AG20443 (cell line): ENCODE measurements at places on chromosomes 1 and 21.

- no peak for DNase-seq
These were observed 58.5 kb upstream of the RUNX3 start for GRCh38 chr1:24988558-24988912.

GRCh38 chr1:162704673-162705424 lies 72.6 kb downstream of the DDR2 start:
- no peak for DNase-seq

DNA sequence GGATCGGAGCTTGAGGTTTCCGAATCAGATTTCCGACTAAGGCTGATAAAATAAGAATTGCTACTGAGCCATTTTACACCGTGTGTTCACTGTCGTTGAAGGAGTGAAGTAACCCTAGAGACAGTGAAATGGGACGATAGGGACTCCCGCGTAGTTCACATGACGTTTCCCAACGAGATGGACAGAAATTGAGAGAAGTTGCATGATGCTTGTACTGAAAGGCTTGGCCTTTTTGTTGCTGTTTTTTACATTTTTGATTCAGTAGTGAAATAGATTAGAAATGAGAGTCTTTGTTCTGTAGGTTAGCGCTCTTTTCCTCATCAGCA lies 1.2 kb downstream of the KHDRBS1 start:
- no peak for DNase-seq

DNA sequence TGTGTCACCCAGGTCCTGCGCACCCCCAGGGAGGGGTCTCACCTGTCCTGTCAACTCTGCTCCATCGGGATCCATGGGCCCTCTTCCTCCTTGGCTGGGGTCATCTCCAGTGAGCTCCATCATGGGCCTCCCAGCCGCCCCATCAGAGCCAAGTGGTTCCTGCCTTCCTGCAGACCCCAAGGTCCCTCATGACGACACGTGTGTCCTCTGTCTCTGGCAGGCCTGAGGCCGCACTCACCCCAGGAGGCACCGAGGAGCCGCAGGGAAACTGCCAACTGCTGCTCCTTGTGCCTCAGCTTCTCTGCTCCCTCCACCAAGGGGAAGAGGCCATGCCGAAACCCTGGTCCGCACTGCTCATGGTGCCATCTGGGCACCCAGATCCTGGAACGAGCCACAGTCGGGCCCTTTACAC lies 46.8 kb downstream of the COL18A1 start:
- no peak for DNase-seq

DNA sequence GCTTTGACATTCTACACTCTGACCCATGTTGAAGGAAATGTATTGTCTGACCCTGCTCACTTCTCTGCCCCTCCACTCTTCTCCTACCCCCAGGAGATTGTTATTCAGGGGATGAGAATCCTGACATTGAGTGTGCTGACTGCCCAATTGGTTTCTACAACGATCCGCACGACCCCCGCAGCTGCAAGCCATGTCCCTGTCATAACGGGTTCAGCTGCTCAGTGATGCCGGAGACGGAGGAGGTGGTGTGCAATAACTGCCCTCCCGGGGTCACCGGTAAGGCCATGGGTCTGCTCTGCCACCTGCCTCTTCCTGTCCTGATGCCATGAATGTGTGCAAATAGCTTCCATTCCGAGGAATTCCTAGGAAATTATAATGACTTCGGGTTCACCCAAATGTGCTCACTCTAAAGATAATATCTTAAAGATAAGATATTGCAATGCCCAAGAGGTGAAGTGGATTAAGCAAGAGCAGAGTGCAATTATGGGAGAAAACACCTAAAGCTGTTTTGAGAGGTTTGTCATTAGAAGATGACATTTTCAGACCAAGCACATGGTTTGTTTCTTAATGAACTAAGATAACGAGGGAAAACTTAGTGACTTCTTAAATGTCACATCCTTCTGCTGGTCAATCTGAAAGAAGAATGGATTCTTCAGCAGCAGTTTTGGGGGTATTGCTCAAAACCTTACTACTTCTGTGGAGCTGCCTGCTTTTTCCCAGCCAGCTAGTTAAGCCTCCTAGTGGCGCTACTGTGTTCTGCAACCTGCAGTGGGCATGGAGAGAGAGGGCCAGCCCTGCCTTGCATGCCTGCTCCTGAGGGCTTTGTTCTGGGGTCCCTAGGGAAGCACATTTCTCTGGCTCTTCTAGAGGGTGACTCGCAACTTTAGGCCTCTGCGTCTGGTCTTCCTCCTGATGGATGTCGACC lies 41.6 kb downstream of the LAMC2 start:
- DNase-seq = peak; percentile 72

DNA sequence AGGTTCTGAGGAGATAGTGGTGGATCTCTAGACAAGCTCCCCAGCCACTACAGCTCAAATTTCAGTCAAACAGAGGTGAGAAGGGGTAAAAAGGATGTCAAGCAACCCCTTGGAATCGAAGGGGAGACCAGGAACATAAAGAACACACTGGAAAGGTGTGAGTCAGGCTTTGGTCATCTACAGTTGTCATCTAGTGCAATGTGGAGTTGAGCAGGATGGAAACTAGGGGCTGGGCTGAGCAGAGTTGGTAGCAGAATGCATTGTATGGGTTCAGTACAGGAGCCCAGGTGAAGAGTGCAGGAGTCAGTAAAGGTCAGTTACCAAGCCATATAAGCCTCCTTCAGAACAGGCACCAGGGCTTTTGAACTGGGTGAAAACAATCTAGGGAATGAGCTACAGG lies 52.7 kb upstream of the VAV3 start:
- no peak for DNase-seq

DNA sequence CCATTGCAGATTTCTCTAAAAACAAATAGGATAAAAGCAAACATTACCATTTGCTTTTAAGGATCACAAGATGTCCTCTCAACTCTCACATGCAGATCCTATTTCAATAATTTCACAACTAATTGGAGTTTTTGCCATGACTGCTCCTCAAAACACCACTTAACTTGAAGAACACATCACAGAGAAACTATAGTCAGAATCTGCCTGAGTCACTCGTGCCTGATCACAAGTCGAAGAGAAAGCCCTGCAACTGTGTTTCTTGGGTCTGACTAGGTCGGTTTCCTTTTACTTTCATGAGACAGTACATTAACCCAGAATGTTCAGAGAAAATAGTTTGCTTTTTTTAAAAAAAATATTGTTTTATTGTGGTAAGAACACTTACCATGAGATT lies 46.3 kb upstream of the SMYD2 start:
- DNase-seq = no peak

DNA sequence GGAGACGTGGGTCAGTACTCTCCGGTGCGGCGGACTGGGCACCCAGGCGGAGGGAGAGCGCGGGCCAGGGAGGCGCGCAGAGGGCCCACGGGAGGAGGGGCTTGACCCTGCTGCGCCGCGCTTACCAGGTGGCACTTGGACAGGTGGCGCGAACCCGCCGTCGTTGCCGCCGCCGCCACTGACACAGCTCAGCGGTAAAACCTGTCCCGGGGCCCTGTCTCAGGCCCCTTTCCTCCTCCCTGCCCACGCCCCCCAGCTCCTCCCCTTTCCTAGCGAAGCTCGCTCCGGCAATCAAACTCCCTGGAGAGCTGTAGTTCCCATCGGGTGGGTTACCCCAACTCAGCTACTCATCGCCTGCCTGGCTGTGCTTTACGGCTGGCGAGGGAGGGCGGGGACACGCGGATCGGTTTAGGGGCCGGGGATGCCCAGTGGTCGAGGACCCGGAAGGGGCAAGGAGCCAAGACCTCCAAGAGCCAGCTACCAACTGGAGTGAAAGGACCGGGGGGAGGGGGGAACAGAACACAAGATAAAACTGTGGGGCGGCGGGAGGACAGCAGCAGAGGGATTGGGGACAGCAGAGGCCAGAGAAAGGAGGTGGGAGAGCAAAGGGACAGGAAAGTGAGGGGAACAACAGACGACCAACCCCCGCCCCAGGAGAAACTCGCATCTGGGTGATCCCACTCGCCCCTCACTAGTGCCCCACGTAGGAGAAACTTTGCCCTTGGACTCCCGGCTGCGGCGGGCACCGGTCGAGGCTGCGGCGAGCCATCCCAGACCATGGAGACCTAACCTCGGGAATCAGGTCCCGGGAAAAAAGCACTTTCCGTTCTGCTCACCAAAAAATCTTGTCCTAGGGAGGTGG lies 2.9 kb downstream of the GFI1 start:
- no peak for DNase-seq

DNA sequence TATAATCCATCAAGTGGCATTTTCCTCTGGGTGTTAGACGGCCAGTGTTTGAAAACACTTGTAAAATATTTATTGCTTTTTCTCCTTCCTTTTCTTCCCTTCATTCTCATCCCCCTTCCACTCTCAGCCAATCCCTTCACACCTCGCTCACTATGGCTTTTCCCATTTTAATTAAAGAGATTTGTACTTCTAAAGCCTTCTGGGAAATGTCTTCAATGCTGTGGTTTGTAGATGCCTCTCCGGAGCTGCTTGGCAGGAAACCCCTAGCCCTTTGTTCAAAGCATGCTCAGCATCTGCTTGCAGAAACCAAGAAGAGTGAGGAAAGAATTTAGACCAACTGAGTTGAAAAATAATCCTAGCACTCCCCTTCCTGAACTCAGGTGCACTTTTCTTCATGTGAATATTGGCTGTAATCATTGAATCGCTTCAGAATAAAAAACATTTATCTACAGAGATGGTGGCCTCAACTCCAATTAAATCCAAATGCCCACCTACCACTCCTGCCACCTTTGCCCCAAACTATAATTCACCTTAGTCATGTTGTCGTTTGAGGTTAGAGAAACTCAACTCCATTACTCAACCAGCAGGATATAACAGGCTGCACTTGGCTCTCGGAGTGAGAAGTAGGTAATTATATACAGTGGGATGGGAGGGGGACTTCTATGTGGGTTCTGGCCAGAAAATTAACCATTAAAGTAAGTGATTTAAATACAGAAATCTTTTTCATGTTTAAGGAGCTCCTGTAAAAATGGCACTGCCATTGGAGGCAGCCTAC lies 659.4 kb upstream of the CAMK1G start:
- DNase-seq = peak; percentile 27

- peak; percentile 14 for DNase-seq
These were observed 62.8 kb downstream of the MAGI3 start for GRCh38 chr1:113452921-113453770.

- peak; percentile 65 for DNase-seq
These were observed 99.6 kb downstream of the APP start for GRCh38 chr21:26070822-26071425.

- DNase-seq = no peak
These were observed 1902.3 kb downstream of the NCAM2 start for GRCh38 chr21:22900490-22900889.

- DNase-seq = peak; percentile 86
These were observed 19.1 kb downstream of the RAB7B start for GRCh38 chr1:205983925-205984725.

GRCh38 chr1:184945029-184945428 lies 29.3 kb downstream of the NIBAN1 start:
- DNase-seq = no peak

- DNase-seq = peak; percentile 12
These were observed 4.1 kb downstream of the LRRIQ3 start for GRCh38 chr1:74193908-74194307.

- DNase-seq = no peak
These were observed 94.5 kb downstream of the SYF2 start for GRCh38 chr1:25137521-25138395.

DNA sequence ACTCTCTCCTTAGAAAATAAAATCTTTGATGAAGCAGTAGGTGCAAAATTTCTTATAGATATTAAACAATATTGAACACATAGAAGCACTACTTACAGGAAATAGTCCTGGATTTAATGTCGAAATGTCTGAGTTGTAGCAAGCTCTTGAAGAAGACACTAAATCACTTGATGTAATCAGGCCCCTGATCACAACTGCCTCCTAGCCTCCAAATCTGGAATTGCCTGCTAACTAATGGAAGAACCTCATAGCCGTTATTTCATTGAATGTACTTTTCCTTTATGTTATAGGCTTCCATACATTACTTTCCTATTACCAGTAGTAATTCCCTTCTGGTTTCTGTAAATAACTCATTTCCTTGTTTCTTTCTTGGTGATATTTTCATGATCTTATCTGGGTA lies 675.7 kb upstream of the CHRM3 start:
- DNase-seq = no peak

GRCh38 chr1:53572815-53573173 lies 113.6 kb downstream of the DMRTB1 start:
- DNase-seq = no peak

GRCh38 chr1:51957618-51958017 lies 32.9 kb downstream of the RAB3B start:
- DNase-seq = no peak

- no peak for DNase-seq
These were observed 16.0 kb downstream of the ATP1A1 start for GRCh38 chr1:116389013-116389412.

- no peak for DNase-seq
These were observed 64.4 kb upstream of the TIAM1 start for GRCh38 chr21:31408301-31409088.

- no peak for DNase-seq
These were observed 329.8 kb downstream of the RPS6KC1 start for GRCh38 chr1:213380865-213381264.

DNA sequence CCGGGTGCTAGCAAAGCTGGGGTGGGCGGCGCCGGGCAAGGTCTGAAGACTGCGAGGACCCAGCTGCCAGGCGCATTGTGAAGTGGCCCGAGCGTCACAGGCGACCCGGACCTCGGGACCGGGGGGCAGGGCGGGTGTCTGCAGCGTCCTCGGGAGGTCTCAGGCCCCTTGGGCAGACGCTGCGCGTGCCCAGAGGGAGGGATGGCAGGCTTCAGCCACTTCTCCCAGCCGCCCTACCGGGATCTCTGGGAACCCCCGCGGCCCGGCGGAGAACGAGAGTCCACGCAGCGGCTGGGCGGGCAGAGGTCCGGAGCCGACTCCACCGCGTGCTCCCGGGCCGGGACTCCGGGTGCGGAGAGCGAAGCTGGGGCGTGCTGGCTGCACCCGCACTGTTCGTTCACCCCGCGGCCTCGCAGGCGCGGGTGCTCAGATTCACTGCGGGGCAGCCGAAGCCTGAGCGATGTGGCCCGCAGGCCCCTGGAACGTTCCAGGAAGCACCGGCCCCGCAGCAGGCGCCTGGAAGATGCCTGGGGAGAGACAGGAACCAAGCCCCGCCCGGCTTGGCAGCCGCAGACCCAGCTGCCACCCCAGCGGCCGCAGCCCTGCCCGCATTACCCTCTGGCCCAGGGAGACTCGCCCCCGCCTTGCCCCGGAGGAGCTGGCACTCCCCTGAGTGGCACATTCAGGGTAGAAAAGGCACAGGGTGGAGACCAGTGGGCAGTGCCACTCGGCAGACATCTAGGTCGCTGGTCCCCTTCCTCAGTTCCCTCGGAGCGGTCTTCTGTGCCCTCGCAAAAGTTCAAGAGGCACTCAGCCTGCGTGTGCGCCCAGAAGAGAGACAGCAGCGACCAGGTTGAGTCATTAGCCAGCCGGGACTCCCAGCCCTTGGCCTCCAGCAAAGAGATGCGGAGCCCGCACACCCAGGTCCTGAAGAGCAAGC lies at the start of gene CCDC185:
Gene CCDC185 (plus strand): TSS at position 141 of the 940 bp plus-strand sequence. CDS start 61 bp downstream, at position 202.
- peak; percentile 70 for DNase-seq

- peak; percentile 60 for DNase-seq
These were observed 20.0 kb downstream of the SLC16A4 start for GRCh38 chr1:110370827-110371226.
